Heart right ventricle (tissue), 16 donors: ENCODE measurements at places on chromosomes 3 and 15. TPM values are rescaled to one million over a fixed set of nuclear protein-coding genes. Genes with fewer than 3 reads are reported as not detected.
A peak's percentile ranks its signal among the peaks of the same experiment; 100 is the strongest.

DNA sequence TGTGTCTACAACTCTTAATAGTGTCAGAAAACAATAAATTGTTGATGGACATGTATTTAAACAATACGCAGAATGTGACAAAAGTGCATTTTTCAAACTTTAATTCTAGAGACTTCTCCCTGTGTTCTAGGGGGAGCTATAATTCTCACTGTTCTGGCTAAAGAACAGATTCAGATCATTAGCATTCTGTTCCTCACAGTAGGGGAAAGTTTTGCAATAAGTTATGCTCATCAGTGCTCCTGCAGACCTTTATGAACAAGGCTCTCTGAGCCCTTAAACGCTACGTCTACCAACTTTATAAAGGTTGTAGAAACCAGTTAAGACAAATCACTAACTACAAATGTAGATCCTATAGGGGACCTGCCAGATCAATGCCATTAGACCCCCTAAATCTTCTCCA lies 444.2 kb downstream of the SQOR start:
- H3K4me3 ChIP-seq, result no peak overlapping the region
- H3K4me1 ChIP-seq, result no peaks in the 10 kb centered on the region

DNA sequence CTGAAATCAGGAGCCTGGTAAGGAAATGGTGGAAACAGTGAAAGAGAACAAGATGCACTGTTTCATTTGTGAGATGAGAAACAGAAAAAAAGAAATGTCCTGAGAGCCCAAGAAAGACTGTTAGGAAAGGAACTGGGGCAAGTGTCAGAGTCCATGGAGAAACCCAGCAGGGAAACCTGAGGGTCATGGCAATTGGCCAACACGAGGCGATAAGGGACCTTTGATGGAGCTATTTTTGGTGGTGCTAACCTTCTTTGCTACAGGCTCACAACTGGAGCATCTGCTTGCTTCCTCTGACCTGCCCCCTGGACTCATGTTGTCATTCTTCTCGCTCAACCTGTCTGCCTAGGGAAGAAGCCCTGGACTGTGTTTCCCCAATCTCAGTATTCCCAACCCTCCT lies 4.2 kb upstream of the TMEM41A start:
- H3K4me3 ChIP-seq, result no peak overlapping the region
- peak; percentile 51 for DNase-seq
- peaks cover 10% of the 10 kb centered on the region for H3K4me1 ChIP-seq
- H3K27ac ChIP-seq, result no peak overlapping the region
- no peaks in the 10 kb centered on the region for H3K36me3 ChIP-seq
- no peaks in the 10 kb centered on the region for H3K27me3 ChIP-seq

GRCh38 chr15:74386496-74387140 lies 19.2 kb upstream of the CYP11A1 start:
- H3K27me3 ChIP-seq, result no peaks in the 10 kb centered on the region
- no peaks in the 10 kb centered on the region for H3K36me3 ChIP-seq
- H3K4me1 ChIP-seq, result peaks cover 28% of the 10 kb centered on the region

- DNase-seq, result no peak
- no peaks in the 10 kb centered on the region for H3K36me3 ChIP-seq
- no peaks in the 10 kb centered on the region for H3K27me3 ChIP-seq
- H3K4me1 ChIP-seq, result no peaks in the 10 kb centered on the region
- H3K27ac ChIP-seq, result no peak overlapping the region
These were observed 95.1 kb upstream of the ZBED2 start for GRCh38 chr3:111690242-111690641.

LYZL4 gene
- not detected for total RNA-seq

IL17RB gene
- total RNA-seq, result not detected

SLC28A2 gene
- total RNA-seq, result not detected

PDZRN3 gene
- total RNA-seq, result 67.1 TPM
